ENCODE measurements at places on chromosomes 4 and X.

GRCh38 chrX:153973127-153974002, 811 bp downstream of the TMEM187 start:
- DNase-seq = no peak

- no peak for DNase-seq
These were observed 7.8 kb downstream of the CLIC2 start for GRCh38 chrX:155326610-155327009.

- DNase-seq = no peak
These were observed 45.6 kb upstream of the TENM3 start for GRCh38 chr4:182197611-182198010.

DNA sequence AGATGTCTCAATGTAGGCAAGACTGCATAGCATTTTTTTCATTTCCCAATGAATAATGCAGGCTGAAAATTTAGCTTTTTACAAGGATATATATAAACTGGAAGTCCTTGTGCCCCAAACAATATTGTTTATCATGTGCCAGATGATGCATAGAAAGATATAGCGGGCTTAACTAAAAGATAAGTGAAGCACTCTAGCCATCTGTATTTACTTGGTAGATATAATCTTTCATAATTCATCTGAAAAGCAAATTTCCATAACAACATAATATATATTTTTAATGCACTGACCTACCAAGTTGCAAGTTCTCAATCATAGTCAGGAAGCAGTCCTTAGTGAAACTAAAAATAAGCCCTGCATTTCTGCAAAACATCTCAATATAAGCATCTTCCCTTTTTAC, 653.3 kb downstream of the NLGN4X start:
- DNase-seq = no peak

DNA sequence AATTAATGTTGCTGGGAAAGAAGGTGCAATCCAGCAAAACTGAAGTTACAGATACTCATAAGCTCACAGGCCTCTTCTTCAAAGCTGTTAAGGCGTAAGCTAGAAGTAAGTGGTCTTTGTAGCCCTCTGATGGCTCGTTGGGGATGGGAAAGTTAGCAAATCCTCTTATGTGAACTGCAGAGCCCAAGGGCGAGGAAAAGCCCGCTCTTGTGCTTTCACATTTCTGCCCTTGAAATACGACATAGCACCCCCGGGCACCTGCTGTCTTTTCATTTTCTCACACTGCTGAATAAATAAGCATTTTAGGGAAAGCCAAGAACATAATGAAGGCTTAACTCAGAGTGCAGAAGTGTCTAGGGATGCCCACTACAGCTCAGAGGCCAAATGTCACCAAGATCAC, 73.1 kb upstream of the SORBS2 start:
- DNase-seq = no peak

DNA sequence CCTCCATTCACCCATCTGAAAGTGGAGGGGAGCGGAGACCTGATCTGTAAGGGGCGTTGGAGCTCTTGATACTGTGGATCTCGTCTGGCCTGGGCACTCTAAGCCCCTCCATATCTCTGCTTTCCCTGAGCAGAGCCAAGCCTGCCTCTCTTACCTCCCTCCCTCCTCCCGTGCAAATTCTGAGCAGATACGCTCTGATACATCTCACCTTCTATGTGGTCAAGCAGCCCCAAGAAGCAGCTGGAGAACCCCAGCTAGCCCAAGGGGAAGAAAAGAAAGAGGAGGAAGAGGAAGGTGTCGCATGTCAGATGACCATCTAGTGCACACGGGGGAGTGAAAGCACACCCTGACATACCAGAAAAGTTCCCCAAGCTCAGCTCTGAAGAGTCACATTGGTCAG, 1.9 kb upstream of the DGAT2L6 start:
- no peak for DNase-seq

- no peak for DNase-seq
These were observed 13.5 kb downstream of the LIAS start for GRCh38 chr4:39472396-39472795.

DNA sequence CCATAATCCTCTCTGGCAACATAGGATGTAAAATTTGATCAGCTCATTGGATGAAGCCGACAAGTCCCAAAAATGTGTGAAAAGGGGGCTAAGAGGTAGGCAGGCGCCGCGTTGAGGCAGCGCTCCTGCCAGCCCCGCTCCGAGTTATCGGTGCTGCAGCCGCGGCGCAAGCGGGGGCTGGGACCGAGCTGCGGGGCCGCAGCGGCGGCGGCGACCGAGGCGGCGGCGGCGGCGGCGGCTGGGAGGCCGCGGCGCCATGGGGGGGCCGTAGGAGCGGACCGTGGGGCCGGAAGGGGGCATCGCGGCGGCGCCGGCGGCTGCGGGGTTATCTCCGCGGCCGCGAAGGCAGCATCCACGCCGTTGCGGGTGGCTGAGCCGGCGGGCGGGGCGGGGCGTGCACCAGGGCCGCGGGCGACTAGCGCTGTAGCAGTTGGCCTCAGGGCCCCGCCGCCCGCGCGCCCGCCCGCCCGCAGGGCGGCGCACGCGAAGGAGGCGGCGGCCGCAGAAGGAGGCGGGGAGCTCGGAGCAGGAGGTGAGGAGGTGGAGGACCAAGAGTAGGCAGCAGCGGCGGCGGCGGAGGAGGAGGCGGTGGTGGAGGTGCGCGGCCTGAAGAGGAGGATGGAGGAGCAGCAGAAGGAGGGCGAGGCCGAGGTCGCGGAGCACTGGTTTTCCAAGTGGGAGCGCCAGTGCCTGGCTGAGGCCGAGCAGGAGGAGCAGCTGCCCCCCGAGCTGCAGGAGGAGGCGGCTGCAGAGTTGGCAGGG, 126.0 kb upstream of the CXorf66 start:
- peak; percentile 35 for DNase-seq

DNA sequence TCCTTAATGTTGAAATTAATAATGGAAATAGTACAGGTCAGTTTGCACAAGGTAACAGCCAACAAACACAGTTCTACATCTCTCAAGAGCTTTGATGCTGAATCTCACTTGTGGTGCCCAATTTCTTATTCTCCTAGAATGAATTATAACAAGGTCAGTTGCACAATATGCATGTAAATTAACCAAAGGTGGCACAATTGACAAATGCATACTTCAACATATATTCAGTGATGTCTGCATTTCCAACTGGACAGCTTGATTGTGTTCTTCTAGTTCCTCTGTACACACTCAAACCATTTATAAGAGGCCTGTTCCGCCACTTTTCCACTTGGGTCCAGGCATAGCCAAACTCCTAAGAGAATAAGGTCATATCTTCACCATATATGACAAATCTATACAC, 210.3 kb upstream of the EPHA5 start:
- no peak for DNase-seq

GRCh38 chrX:25527156-25527555, 511.4 kb upstream of the ARX start:
- DNase-seq = no peak

DNA sequence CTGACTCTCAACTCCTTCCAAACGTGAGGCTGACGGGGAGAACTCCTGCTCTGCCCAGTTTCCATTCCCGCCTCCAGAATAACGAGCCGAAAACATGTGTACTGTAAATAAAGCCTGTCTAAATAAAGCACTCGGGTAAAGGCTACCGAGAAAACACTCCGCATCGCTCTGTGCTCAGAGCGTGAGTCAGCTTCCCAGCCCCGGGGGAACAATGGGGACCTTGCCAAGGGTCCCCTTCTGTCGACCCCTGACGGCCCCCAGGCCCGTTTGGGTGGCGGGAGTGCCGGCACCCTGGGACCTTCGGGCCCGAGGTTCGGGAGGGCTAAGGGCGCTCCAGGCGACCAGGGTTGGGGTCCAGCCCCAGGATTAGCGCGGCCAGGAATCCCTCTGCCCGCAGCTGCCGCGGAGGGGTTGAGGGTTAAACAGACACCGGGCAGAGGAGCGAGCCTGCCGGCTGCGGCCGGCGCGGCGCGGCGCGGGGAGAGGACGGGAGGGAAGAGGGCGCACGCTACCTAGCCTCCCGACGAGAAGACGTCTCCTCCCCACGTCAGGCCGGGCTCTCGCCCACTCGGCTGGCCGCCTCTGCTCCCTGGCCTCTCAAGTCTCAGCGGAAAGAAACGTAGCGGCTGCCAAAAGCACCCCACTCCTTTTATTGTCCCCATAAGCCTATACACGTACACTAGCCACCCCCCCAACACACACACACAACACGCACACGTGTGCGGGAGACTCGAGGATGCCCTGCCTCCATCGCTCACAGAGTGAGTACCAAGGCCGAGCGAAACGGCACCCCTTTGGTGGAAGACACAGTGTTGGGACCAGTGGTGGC, 85.5 kb downstream of the BCOR start:
- DNase-seq = no peak

GRCh38 chr4:39043058-39043860, 11.1 kb upstream of the TMEM156 start:
- peak; percentile 43 for DNase-seq

DNA sequence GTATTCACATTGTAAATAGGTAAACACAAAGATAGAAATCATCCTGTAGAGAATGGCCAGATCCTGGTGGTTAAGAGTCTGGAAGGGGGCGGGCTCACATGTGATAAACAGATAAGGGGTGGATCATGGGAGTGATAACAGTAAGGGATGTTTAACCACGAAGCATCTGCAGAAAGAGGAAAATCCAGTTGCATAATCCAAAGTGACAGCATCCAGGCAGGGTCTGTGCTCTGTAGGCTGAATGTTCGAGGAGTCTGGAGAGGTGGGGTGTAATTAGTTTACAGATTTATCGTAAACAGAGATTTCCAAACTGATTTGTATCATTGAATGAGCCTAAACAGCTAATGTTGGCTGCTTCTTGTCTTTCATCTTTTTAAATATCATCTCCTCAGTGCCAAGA, 1009.8 kb upstream of the SLIT2 start:
- no peak for DNase-seq

GRCh38 chr4:177740563-177740962, 298.3 kb upstream of the AGA start:
- DNase-seq = no peak

DNA sequence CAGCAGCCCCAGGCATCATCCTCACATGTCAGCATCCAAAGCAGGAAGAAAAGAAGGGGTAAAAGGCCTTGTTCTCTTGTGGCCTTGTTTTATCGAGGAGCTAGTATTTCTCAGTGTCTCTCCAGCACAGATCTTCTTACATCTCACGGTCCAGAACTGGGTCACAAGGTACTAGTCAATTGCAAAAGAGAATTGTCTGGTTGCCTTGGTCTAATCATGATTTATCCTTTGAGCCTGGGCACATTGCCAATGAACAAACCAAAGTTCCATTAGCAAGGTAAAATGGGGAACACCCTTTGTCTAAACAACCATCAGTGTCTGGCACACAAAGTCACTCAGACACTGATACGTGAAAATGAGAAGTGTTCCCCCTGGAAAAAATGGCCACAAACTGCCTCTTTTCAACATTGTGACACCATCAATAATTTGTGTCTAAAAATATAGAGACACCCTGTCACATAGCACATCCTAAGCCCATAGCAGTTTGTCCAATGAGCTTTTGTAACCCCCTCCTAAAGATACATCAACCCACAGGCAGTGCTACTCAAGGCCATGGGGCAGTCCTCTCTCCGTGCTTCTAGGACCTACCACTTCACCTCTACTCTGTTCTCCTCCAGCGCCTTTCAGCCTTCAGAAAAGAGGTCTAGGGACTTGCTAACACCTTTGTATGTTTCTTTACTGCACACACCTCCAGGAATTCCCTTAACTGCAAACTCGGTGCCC, 534.4 kb downstream of the MID1IP1 start:
- peak; percentile 49 for DNase-seq

DNA sequence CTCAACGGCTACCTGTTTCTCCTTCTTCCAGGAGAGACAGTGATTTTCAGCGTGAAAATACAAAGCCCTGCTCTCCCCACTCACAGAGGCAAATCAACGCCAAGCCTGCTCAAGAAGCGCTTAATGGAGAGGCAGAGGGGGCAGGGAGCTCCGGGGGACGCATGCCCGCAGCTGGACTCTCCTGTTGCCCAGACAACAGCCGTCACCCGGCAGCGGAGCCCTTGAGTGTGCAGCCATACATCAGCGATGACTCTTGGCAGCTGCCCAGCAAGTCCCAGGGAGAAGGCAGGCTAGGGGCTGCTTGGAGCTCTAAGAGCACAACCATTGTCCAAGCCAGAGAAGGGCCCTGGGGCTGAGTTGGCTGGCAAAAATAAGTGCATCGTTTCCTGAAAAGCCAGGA, 71.0 kb upstream of the AFAP1 start:
- no peak for DNase-seq

- no peak for DNase-seq
These were observed 3.6 kb upstream of the KLHL15 start for GRCh38 chrX:24030597-24030996.

DNA sequence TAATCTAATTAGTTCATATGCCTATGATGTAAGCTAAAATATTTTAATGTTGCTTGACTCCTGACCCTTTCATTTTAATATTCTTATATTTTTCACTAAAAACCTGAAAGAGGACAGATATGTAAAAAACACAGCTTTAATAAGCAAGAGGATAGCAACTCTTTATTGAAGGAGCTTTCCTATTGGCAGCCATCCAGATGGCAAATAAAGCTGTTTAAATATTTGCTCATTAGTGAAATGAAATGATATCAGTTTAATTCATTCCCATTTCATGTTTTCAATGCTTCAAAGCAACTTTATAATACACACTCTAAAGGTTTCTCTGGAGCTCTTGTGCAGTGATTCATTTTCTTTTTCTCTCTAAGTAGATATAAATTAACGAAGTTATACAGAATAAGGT, 473.4 kb downstream of the PCDH7 start:
- DNase-seq = no peak

DNA sequence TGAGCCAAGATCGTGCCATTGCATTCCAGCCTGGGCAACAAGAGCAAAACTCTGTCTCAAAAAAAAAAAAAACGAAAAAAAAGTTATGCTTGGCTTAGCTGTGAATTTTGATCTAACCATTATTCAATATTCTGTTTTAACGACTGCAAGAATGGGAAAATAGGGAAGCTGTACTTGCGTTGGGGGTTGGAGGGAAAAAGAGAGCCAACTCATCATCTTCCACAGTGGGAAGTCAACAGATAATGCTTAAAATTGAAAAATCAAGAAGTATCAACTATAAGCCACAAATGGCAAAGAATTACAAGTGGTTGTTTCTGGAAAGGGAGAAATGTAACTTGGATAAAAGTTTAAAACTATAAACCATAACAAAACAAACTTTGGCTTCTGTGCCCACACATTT, 2.9 kb downstream of the TEC start:
- DNase-seq = no peak

DNA sequence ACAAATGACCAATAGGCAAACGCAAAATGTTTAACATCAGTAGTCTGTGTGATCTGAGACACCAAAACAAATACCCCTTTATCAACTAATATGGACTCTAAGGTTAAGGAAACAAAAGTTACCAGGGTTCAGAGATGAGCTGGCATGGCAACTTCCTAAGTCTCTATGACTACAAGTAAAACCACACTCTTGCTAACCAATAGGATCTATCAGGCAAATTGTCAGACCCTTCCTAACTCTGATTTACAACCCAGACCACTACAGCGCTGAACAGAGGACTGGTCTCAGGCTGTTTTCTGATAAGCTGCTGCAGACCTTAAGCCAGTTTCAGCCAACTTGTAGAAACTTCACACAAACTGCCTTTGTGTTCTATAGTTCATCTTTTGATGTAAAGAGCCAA, 608.0 kb downstream of the TLL1 start:
- no peak for DNase-seq

DNA sequence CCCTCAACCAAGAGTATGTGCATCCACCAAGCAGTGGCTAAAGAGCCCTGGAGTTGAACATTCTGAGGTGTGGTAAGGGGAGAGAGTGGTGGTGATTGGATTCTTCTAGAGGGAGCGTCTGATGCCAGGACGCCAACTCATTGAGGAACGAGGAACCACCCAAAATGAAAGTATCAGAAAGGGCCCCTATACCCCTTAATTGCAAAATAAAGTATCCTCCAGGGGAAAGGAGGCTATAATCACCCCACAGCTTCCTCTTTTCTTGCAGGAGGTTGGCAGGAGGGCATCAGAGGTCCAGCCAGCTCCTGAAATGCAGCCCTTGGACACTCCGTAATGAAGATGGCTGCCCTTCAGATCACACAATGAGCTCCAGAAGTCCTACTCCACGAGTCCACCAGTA, 5.3 kb upstream of the KIAA1210 start:
- no peak for DNase-seq

Data from KBM-7 (cell line).